ENCODE measurements at places on chromosomes 3 and 15.

DNA sequence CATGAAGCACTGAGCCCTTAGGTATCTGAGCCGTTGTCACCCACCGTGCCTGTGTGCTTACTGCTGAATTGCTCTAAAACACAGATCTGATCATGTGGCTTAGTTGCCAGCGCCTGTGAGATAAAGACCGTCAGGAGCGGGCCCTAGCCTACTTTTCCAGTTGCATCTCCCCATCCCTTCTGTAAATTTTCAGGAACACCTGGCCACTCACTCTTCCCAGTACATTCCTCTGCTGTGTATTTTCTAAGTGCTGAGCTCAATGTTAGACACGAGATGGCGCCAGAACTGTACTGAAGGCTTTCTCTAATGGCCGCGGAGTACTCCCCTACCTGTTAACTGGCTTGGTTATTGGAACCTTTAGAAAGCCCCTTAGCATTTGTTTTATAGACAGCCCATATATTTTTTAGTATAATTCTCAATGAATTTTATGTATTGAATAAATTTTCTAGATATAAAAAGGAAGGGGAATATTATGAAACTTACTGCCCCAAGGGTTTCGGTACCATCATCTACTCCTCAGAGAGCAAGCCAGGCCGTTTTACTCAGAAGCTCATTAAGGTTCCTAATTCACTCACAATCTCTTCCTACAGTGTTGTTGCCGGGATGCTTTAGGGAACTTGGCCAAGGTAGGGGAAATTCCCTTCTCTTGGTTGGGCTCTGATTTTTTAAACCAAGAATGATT is 16.7 kb upstream of the WNT7A start:
- peak; percentile 42 for DNase-seq

DNA sequence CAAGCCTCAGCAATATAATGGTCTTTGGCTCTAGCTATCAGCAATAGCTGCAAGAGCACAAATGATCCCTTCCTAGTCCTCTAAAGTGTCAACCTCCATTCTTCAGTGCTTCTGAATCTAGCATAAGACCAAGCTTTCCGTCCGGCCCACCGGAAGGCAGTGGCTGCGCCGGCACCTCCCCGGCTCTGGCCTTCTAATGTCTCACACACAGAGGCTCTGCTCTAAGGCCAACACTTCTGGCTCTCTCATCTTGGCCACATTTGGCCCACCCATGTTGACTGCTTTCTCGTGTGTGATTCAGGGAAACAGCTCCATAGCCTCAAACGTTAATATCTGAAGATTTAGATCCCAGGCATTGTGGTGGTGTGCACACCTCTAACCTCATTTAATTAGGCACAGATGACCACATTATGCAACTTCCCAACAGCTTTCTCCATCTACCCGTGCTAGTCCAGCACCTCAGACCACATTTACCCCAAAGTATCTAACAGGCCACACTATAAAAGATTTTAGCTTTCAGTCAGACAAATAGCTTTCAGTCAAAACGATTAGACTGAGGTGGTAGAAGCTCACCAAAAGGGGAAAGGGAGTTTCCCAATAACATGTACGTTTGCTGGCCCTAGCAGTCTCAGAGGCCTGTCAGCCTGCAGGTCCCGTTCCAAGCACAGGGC is 19.3 kb downstream of the SLC51A start:
- DNase-seq = no peak

GRCh38 chr15:35054380-35054779 is 30.7 kb downstream of the NANOGP8 start:
- no peak for DNase-seq

- no peak for DNase-seq
Observed at GRCh38 chr3:56059731-56060130, 408.5 kb downstream of the ERC2 start.

GRCh38 chr3:11716573-11717290 is 73.0 kb upstream of the VGLL4 start:
- DNase-seq = no peak

- DNase-seq = no peak
Observed at GRCh38 chr3:122908251-122908650, 113.4 kb downstream of the SLC49A4 start.

- DNase-seq = no peak
Observed at GRCh38 chr15:93103823-93104222, 14.8 kb upstream of the RGMA start.

- DNase-seq = peak; percentile 19
Observed at GRCh38 chr3:71185733-71186455, 397.6 kb downstream of the FOXP1 start.

- DNase-seq = no peak
Observed at GRCh38 chr3:14744556-14744955, 69.6 kb downstream of the C3orf20 start.

DNA sequence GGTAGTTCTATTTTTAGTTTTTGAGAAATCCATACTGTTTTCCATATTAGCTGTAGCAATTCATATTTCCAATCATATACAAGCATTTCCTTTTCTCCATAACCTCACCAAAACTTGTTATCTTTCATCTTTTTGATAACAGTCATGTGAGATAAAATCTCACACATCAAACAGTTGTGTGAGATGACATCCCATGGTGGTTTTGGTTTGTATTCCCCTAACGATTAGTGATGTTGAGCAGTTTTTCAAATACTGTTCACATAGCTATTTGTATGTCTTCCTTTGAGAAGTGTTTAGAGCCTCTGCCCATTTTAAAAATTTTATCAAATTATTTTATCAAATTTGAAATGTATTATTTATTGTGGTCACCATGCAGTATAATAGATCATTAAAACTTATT is 50.4 kb downstream of the FAM227B start:
- no peak for DNase-seq

- DNase-seq = no peak
Observed at GRCh38 chr3:53696401-53697172, 149.6 kb downstream of the CHDH start.

GRCh38 chr3:157074490-157074889 is 85.5 kb downstream of the CCNL1 start:
- no peak for DNase-seq

- no peak for DNase-seq
Observed at GRCh38 chr3:107001635-107002034, 375.6 kb upstream of the CCDC54 start.

- DNase-seq = no peak
Observed at GRCh38 chr3:61813636-61814035, 252.3 kb downstream of the PTPRG start.

- no peak for DNase-seq
Observed at GRCh38 chr3:168117059-168117458, 21.3 kb upstream of the GOLIM4 start.

GRCh38 chr15:78461171-78461888 is 23.3 kb downstream of the IREB2 start:
- DNase-seq = no peak

DNA sequence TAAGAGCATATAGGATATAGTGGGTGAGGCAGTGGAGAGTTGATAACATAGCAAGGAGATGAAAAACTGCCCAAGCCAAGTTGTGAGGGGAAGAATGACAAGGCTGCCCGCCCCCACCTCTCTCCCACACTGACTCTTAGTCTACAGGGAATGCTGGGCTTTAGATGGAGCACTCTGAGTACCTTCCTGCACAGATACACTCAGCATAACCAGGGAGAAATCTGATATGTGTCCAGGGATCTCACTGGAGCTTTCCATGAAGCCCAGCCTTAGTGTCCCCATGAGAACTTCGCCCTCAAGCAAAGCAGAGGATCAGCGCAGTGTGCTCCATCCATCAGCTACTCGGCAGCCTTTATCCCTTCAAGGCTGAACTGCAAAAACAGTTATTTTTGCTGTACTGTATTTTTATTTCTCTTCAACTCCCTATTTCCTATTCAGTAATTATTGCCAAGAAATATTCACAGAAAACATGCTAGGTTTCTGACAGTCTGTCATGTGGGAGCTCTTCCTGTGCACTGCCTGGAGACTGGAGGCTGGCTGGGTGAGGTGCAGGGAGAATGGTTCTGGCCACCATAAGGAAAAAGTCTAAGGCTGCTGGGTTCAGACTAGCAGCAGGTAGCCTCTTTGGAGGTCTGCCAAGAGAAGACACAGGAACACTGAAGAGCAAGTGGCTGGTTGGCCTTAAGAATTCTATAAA is 475.2 kb upstream of the PPP2R3A start:
- no peak for DNase-seq

- no peak for DNase-seq
Observed at GRCh38 chr15:80367094-80367493, 37.1 kb upstream of the ARNT2 start.

DNA sequence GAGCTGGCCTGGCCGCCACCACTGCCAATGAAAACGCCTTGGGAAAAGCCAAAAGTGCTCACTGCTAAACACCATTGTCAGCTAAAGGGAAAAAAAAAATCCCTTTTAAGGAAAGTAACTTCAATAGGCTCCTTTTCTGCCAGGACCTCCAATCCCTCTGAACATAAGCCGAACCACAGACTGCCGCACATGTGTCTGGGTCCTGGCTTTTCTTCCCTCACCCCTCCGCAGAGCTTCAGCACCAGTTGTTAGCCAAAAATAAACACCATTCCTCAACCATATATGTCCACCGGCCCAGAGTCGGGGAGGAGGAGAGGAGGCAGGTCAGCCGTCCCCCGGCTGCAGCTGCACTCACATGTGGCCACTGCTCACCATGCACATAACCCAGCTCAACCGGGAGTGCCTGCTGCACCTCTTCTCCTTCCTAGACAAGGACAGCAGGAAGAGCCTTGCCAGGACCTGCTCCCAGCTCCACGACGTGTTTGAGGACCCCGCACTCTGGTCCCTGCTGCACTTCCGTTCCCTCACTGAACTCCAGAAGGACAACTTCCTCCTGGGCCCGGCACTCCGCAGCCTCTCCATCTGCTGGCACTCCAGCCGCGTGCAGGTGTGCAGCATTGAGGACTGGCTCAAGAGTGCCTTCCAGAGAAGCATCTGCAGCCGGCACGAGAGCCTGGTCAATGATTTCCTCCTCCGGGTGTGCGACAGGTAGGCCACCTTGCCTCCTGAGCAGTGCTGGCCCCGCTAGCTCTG is at the start of gene FBXL22:
TSS of gene FBXL22 (plus strand) at position 350 of the 753 bp plus-strand sequence. CDS start at position 356, 6 bp downstream.
- DNase-seq = no peak

- no peak for DNase-seq
Observed at GRCh38 chr3:178916223-178916622, 155.4 kb downstream of the ZMAT3 start.

DNA sequence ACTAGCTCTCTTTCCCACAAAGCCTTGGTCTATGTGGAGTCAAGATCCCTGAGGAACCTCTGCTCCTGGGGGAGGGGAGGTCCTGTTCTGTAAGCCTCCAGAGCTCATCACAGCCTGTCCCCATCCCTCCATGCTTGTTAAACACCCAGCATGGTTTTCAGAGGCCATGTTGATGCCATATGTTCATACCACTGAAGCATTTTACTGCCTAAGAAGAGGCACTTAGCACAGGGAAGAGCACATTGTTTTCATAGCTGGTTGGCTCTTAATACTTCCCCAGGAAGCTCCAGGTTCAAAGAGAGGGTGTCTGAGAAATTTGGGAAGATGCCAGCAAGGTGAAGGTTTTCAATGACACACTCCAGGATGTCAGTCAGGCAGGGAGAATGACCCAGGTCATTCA is 25.6 kb downstream of the CPNE4 start:
- DNase-seq = no peak

DNA sequence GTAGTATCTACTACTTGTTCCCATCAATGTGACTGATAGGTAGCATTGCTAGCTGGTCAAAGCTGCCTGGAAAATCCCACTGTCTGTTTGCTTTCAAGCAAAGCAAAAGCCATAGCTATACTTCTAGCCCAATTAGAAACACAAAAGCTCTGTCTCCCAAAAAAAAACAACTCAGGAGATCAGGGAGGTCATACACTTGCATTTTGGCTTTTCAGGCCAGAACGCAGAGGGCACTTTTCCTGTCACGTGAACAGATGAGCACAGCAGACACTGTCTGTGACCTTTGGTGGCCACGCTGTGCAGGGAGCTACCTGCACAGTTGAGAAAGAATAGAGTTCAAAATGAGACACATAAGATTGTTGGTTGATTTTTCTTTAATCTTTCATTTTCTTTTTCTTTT is 441.7 kb upstream of the PDZRN3 start:
- DNase-seq = no peak

DNA sequence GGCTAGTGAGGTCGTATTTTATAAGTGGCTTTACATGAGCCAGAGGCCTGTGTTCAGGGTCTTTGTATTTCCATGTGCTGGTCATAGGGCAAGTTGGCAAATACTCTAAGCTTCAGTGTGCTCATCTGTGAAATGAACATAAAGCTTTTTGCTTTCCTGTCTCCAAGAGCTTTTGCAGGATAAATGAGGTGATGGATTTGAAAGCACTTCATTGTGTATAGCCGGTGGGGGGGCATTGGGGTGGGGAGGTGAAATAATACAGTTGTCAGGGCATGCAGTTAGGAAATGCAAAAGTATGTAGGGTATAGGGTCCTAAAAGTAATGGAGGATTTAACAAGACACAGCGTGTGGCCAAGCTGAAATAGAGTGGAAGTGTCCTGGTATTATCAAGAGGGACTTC is 67.7 kb downstream of the ARNT2 start:
- no peak for DNase-seq

GRCh38 chr3:120726791-120727190 is 15.5 kb downstream of the RABL3 start:
- no peak for DNase-seq

GRCh38 chr3:51967384-51968169 is at the start of gene PCBP4:
Gene PCBP4, minus strand, starts transcription at chr3:51967454. Its CDS starts 6,214 bp downstream, at chr3:51961240.
- DNase-seq = peak; percentile 30

GRCh38 chr3:35067750-35068149 is 571.6 kb upstream of the ARPP21 start:
- no peak for DNase-seq

DNA sequence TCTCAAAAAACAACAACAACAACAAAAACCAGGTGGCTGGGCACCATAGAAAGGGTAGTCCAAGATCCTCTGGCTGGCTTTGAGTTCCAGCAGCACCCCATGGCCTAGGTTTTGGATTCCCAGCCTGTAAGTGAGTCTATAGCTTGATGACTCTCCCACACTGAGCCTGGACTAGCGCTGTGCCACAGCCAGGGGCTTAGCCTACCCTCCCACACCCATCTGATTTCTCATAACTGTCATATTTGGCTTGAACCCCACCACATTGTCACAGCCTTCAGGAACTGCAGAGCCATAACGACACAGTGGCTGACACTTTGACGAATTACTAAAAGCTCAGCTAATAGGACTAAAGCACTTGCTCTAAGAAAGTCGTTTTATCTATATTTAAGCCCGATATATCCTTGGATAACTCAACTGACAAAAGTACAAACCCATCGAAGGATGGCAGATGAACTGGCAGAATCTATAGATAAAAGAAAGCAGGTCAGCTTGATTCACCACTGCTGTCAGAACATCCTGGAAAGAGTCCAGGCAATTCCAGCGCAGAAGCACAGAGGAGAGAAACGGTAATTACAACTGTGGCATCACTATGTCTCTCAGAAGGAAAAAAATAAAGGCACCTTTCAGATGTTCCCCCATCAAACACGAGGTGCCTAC is 62.1 kb downstream of the HOMER2 start:
- DNase-seq = no peak

DNA sequence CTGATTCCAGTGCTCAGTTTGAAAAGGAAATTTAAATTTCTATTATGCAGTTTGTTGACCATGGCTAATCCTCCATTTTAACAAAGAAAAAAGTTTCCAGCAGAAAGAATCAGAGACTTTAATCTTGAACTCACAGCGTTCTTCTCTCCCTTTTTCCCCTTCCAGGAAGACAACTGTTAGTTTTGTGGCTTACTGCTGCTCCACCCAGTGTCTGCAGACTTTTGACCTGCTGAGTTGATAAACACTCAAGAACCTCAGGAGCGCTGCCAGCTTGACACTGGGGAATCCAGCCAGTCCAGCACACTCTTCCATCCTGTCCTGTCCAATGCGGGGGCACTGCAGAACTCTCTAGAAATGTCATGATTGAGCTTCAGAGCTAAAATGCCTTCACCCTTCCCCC is 134.6 kb downstream of the LRRC28 start:
- DNase-seq = no peak

Data from naive thymus-derived CD8-positive, alpha-beta T cell (primary cell).